Activated naive CD4-positive, alpha-beta T cell treated with anti-CD3 and anti-CD28 coated beads, Interleukin-2, amount 10 ng/mL, durations not matched to agents 7 days and 5 days (primary cell): ENCODE measurements at places on chromosomes 13 and 19.
A peak's percentile ranks its signal among the peaks of the same experiment; 100 is the strongest.

DNA sequence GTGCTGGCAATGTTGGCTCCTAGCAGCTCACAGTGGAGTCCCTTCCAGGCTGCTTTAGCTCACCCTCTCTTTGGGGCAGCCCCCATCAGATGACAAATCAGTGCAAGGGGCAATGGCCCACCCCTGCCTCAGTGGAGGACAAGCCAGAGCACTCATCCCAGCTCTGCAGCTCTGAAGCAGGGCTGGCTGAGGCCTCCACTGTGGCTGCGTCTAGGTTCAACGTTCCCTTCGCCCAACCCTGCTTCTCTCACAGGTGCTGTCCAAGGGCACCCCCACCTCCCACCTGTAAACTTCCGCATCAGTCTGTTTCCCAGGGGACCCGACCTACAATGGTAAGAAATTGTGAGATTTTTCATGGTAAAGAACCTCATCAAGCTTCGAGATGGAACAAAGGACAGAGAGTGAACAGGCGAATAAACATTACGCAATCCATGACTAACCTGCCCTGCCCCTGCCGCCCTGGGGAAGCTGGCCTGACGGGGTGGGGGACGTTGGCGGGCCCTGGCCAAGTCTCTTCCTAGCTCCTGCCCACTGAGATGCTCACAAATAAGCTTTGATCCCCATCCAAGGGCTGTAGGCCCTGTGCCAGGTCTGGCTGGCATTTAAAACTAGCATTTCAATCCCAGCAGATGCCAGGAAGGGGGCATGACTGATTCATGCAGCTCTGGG, 40.5 kb downstream of the DZIP1 start:
- no peak for DNase-seq

GRCh38 chr19:55113570-55114039, 3.8 kb downstream of the PPP1R12C start:
- no peak for DNase-seq

- DNase-seq: peak; percentile 91
Observed at GRCh38 chr19:50330365-50331078, 1.3 kb upstream of the KCNC3 start.

- no peak for DNase-seq
Observed at GRCh38 chr19:501646-502045, 5.4 kb downstream of the MADCAM1 start.

DNA sequence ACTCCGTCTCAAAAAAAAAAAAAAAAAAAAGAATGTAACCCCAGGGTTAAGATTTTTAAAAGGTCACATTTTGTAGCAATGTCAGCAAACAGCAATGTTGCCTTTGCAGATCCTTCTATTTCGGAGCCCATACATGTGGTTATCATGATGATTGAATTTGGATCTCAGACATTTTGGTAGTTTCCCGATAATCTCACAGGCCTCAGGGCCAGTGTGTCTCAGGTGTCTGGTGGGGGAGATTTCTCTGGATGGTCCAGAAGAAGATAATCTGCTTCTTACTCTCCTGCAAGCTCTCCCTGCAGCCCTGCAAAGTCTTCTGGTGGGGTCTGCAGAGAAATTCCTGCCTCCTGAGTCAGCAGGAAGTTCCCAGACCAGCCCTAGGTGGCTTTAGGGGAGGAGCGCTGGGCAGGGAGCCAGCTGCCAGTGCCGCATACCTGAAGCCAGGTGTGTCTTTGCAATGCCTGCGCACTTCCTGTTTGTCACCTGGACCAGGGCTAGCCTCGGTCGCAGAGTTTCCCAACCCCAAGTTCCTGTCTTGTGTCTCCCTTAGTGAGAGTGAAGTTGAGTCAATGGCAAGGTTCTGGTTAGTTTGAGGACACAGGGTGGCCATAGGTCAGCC, 1.4 kb downstream of the SH2D3A start:
- DNase-seq: peak; percentile 42

DNA sequence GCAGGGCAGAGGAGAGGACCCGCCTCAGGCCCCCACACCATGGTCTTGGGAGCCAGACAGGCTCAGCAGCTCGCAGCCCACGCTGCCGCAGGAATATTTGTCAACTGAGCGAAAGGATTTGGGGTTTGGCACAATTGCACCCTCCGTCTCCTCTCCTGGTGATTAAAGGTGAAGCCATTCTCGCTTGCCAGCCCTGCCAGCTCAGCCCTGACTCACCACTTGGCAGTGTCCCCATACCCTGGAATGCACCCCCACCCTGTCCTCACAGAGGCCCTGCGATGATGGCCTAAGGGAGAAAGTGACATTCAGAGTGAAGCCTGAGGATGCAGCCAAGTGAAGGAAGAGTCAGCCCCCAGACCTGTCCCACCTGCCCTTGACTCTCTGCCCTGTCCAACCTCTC, 18.8 kb downstream of the CYTH2 start:
- no peak for DNase-seq

GRCh38 chr19:48085904-48086864, 24.4 kb downstream of the PLA2G4C start:
- no peak for DNase-seq

GRCh38 chr19:23823952-23824389, 65.3 kb upstream of the ZNF681 start:
- peak; percentile 39 for DNase-seq

- DNase-seq: peak; percentile 67
Observed at GRCh38 chr13:108155185-108156106, 59.9 kb downstream of the LIG4 start.

- DNase-seq: no peak
Observed at GRCh38 chr13:44815623-44816022, 173.6 kb downstream of the NUFIP1 start.

- no peak for DNase-seq
Observed at GRCh38 chr19:53357821-53358581, 7.5 kb upstream of the ZNF525 start.

DNA sequence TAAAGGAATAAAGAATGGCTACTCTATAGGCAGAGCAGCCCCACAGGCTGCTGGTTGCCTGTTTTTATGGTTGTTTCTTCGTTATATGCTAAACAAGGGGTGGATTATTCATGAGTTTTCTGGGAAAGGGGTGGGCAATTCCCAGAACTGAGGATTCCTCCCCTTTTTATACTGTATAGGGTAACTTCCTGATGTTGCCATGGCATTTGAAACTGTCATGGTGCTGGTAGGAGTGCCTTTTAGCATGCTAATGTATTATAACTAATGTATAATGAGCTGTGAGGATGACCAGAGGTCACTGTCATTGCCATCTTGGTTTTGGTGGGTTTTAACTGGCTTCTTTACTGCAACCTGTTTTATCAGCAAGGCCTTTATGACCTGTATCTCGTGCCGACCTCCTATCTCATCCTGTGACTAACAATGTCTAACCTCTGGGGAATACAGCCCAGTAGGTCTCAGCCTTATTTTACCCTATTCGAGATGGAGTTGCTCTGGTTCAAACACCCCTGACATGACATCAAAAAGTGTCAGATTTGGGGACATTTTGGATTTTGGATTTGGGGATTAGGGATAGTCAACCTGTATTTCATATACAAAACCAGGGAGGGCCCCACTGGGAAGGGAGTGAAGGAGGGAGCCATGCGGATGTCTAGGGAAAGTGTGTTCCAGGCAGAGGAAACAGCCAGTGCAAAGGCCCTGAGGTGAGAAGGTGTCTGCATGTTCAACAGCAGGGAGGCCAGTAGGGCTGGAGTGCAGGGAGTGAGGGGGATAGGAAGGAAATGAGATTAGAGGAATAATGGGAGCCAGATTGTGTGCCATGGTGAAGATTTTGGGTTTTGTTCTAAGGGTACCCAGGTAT, 10.9 kb downstream of the FXYD5 start:
- DNase-seq: no peak

DNA sequence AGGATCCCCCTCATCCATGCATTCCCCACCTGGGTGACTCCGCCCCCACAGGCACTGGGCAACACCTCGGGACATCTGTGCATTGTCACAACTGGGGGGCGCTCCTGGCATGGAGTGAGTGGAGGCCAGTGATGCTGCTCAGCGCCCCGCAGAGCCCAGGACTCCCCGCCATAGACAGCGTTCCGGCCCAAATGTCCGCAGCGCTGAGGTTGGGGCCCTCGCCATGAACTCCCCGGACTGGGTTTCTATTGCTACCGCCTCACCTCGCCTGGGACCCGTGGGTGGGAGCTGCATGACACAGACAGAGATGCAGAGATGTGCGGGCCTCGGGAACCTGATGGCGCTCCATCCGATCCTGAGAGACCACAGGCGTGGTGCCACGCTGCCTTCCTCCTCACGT, 4.6 kb downstream of the FZR1 start:
- DNase-seq: no peak

GRCh38 chr13:105847527-105848291, 687.8 kb downstream of the EFNB2 start:
- DNase-seq: no peak

DNA sequence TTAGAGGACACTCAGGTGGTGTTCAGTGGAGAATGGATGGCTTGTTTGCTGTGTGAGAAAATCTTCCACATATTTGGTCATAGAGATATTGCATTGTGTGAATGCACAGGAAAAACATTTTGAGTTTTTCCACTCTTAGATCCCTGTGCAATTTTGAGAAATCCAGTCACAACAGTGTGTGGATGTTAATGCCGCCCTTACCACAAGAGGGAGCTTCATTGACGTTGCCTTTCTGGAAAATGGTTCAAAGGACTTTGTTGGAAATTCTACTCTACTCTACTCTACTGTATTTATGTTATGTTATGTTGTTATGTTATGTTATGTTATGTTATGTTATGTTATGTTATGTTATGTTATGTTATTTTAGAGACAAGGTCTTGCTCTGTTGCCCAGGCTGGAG, 13.4 kb downstream of the ZNF20 start:
- peak; percentile 37 for DNase-seq

DNA sequence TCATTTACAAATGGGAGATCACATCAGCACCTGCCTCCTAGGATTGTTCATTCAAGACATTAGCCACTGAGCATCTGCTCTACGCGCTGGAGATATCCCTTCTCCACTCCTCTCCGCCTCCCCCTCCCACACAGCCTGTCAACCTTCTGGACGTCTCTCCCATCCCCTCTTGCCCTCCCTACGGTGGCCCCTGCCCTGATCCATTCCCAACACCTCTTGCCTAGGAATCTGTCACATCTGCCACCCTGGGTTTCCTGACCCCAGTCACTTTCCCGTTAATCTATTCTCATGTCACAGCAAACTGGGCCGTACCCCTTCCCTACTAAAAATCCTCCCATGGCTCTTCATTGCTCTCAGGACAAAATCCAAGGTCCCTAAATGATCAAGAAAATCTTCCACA, 10.3 kb downstream of the DYRK1B start:
- no peak for DNase-seq

DNA sequence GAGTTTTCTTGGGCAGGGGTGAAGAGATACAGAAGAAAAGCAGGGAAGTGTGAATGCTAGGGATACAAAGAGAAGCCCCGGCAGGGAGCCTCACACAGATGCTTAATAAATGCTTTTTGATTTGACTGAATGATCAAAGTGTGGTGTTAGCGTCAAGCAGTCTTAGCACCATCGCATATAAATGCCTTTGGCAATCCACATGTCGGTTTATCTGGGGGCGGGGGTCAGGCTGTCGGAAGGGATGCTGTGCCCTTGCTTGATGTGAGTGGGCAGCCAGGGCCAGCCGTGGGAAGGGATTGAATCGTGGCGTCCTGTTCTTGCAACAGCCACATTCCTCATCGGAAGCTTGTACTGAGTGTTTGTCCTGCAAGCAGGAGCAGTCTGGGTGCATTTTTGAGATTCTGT, 173.1 kb downstream of the LACC1 start:
- DNase-seq: no peak

DNA sequence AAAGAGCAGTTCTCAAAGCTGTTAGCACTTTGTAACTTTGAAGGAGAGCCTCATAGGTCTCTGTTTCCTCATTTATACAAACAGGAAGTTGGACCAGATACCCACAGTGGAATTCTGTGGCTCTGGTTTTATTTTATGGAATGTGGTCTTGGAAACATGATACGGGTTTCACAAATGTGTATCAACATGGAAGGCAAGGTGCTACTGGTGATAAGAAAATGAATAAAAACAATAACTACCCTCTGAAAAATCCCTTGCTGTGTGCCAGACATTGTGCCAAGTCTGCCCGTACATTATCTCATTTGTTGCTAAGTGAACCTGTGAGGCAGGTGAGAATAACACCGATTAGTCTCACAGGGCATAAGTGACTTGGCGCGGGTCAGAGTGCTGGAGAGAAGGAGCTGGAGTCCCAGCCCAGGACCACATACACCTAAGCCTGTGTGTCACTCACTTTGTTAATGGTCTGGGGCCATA, 45.0 kb upstream of the RNF113B start:
- no peak for DNase-seq

GRCh38 chr13:57409656-57410055, 221.9 kb upstream of the PCDH17 start:
- no peak for DNase-seq

DNA sequence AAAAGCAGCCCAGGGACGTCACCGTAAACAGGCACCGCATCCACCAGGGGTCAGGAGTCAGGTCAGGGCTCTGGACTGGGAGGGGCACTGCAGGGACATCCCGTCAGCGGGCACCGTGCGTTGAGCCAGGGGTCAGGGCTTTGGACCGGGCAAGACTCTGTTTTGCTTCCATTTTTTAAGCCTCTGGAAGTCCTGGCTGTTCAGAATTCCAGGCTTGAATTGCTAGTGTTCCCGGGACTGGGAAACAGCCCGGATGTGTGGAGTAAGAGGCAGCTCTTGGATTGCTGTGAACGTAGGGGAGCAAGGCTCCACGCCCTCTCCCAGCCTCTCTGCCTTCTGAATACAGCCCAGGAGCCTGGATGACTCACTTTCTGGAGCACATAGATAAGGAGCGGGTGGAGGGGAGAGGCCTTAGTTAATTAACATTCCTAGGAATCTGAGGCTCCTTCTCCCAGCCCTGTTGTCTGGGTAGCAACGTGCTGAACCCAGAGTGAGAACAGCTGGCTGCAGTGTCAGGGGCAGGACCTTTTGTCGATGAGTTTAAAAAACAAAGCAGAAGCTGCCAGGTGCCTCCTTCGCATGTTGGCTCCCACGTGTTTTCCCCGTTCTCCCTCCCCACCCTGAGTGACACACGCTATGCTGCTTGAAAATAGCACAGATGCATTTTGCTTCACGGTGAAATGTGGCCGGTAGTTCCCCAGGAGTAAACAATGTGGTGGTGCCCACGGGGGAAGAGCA, 21.9 kb downstream of the ATP11A start:
- DNase-seq: no peak

- no peak for DNase-seq
Observed at GRCh38 chr13:30857636-30858035, 48.4 kb upstream of the MEDAG start.

DNA sequence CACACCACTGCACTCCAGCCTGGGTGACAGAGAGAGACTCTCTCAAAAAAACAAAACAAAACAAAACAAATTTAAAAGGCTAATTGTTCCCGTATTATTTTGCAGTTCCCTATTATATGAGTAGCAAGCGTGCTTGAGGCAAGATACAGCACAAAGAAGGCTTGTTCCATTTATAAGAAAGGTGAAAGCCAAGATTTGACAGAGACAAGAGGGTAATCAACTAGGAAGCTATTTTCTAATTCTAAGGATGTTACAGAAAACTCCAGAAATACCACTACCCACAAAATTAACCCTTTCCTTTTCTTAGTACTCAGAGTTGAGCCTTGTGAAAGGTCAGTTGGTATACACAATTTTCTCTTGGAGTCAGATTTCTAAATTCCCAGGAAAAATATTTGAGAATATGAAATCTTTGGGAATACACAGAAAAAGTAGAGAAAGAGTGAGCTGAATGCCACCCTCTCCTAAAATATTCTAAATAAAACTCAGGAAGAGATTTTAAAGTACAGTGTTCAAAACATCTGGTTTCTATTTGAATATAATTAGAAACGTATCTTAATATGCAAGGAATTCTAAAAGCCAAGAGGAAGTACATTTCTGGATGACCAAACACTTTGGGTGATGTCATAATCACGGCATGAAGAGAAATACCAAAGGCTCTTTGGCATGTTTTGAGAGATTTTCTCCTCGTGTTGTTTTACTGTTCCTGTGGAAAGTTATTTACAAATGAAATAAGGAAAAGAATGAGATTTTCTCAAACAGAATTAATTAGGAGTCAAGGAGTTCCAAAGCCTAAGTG, 63.0 kb upstream of the FLT1 start:
- no peak for DNase-seq
